Kidney (tissue), 22 donors: ENCODE measurements at places on chromosomes 6 and 20. TPM values are rescaled to one million over a fixed set of nuclear protein-coding genes. Genes with fewer than 3 reads are reported as not detected.

The NKX2-2 gene
- total RNA-seq, result not detected

The TMEM217 gene
- total RNA-seq, result 0.72 TPM

GRCh38 chr6:81876971-81877370 lies 124.5 kb upstream of the TENT5A start:
- no peak for DNase-seq
- H3K27ac ChIP-seq, result no peak overlapping the region
- H3K27me3 ChIP-seq, result no peaks in the 10 kb centered on the region
- no peaks in the 10 kb centered on the region for H3K36me3 ChIP-seq
- H3K4me3 ChIP-seq, result no peak overlapping the region

The CEP85L gene
- 12.9 TPM for total RNA-seq
